ENCODE measurements at places on chromosomes 2 and 18. TPM values are rescaled to one million over a fixed set of nuclear protein-coding genes. Genes with fewer than 3 reads are reported as not detected.

Gene PPM1G
- total RNA-seq: 151 TPM

Gene KRCC1
- 16.7 TPM for total RNA-seq

Gene CRYGC
- total RNA-seq: not detected

Gene LCLAT1
- total RNA-seq: 9.6 TPM

Gene C1QL2
- total RNA-seq: 0.28 TPM

Gene STARD6
- total RNA-seq: not detected

Gene RPIA
- total RNA-seq: 10.3 TPM

Gene KCNG3
- 2.7 TPM for total RNA-seq

Gene LINC00305
- total RNA-seq: not detected
